NCI-H774 (cell line): ENCODE measurements at places on chromosomes 7 and 10.
A peak's percentile ranks its signal among the peaks of the same experiment; 100 is the strongest.

GRCh38 chr10:114874827-114875411 is 53.3 kb downstream of the FHIP2A start:
- DNase-seq, result no peak

GRCh38 chr7:155448632-155449007 is 9.3 kb upstream of the EN2 start:
- no peak for DNase-seq

DNA sequence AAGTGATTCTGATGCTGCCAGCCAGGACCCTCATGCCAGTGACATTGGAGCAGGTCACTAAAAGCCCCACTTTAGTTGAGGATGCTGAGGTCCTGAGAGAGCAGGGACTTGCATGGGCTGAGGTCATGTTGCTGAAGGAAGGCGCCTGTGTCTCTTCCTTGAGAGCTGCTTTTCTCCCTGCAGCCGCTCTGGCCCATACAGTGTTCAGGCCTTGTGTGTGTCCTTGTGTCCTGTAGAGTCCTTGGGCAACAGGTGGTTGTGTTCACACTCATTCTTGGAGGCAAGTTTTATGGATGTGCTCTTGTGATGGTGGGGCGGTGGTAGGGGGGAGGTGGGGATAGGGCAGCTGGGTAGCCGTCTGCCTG is 33.3 kb downstream of the TSPAN14 start:
- no peak for DNase-seq

DNA sequence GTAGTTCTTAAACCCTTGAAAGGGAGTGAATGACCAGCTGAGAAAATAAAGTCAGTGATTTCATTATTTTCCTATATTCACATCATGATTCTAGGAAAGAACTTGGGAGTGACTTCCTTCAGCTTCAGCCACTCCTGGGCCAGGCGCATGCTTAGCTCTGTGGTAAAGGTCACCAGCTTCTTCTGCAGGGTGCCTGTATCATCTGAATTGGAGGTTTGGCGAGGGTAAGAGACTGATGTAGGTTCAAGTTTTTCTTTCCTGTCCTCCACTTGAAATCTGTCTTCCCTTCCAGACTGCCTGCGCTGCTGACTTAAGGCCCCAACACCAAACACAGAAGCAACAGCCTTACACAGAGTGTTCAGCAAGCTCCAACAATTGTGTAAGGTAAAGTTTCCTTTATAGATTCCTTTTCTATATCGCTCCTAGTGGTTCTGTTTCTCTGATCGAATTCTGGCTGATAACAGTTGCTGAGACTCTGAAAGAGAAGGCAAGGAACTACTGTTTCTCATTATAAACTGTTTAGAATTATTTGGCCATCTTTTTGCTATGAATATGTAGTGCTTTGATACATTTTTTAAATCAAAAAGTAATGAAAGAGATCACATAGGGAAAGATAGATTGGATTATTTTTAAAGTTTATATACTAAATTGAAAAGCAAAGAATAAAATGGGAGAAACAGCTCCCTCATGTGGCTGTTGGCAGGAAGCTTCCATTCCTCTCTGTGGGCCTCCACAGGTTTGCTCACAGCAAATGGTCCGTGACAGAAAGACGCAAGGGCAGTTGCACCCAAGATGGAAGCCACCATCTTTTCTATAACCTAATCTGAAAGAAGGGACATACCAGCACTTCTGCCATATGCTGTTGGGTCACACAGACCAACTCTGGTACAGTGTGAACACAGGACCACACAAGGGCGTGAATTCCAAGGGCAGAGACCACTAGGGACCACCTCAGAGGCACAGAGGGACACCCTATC is 14.0 kb downstream of the GATAD1 start:
- peak; percentile 31 for DNase-seq

- DNase-seq, result no peak
Observed at GRCh38 chr10:30775779-30776591, 146.4 kb upstream of the LYZL2 start.

- no peak for DNase-seq
Observed at GRCh38 chr10:32210306-32211045, 136.5 kb downstream of the EPC1 start.

DNA sequence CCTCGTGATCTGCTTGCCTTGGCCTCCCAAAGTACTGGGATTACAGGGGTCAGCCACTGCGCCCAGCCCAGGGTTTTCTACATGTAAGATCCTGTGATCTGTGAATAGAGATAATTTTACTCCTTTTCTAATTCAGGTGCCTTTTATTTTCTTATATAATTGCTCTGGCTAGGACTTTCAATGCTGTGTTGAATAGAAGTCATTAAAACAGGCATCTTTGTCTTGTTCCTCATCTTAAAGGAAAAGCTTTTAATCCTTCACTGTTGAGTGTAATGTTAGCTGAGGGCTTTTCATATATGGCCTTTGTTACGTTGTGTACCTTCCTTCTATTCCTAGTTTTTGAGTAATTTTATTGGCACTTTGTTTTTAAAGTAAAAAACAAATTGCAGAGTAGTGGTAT is 26.6 kb downstream of the ANLN start:
- DNase-seq, result no peak

GRCh38 chr10:93178226-93178625 is 104.5 kb downstream of the CYP26A1 start:
- no peak for DNase-seq

GRCh38 chr7:67463983-67464382 is 467.4 kb downstream of the TYW1 start:
- no peak for DNase-seq

DNA sequence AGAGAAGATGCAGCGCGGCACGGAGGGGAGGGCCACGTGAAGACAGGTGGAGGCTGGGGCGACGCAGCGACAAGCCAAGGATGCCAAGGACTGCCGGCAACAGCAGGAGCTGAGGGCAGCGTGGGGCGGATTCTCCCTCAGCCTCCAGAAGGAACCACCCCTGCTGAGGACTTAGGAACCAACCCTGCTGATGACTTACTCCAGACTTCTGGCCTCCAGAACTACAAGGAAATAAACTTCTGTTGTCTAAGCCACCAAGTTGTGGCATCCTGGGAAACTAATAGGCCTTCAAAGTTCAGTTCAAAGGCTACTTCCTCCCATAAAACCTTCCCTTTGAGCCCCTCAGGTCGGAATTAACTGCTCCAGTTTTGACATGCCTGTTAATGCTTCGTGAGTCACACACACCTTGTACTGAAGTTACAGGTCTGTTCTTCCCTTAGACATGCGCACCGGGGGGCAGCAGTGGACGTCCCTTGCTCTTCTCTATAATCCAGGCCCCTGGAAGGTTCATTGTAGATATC is 88.4 kb upstream of the RHEB start:
- DNase-seq, result no peak

DNA sequence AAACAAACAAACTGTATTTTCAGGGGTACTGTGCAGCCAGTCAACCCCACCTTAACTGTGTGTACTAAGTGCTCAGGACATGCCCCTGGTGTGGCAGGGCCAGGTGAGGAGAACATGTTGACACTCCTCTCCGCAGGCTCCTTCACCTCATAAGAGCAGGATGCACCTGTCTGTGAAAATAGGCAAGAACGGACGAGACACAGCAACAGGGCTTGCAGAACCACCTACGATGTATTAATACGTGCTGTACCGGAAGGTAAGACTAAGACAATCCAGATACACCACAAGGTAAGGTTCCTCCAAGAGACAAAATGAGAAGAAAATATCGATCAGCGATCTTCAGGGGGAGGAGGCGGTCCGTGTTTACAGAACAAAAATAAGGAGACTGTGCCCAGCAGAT is 65.8 kb upstream of the CAMK2B start:
- peak; percentile 50 for DNase-seq

DNA sequence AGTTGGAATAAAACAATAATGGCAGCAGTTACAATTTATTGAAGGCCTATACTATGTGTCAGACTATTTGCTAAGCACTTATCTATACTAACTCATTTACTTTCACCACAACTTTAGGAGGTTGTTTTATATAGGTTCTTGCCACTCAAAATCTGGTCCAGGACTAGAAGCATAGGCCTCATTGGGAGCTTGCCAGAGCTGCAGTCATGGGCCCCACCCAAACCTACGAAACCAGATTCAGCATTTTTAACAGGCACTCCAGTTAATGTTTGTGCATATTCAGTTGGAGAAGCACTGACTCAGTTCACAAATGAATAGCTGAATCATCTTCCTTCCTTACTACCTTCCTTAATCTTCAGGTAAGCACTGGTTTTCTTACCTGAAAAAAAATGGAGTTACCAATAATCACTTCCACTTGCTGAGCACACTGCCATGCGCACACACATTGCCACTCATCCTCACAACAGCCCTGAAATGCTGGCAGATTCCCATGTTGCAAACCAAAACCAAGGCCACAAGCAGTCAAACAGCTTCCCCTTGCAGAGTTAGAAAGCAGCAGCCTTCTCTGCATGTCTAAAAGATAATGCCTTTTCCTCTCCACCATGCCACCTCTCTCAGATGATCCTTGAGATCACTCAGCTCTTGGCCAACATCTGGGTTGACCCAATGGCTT is 122.4 kb downstream of the SLC16A9 start:
- DNase-seq, result peak; percentile 4

GRCh38 chr10:127356360-127356759 is 160.0 kb upstream of the INSYN2A start:
- no peak for DNase-seq

GRCh38 chr10:129305046-129305445 is 162.0 kb upstream of the MGMT start:
- no peak for DNase-seq

DNA sequence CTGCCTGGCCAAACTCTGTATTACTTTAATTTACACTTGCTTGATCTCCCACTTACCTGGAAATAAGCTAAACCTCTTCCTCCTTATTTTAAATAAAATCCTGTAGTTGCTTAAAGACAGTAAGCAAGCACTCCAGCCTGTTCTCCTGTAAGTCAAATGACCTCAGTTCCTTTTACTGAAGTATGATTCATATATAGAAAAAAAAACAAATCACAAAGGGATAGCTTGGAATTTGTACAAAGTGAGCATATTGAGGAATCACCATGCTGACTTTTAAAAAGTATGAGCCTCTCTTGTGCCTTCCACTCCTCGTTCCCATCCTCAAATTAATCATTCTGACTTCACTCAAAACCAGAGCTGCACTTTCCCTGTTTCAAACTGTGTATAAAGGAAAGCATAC is 52.0 kb downstream of the C10orf90 start:
- no peak for DNase-seq
